ENCODE measurements at places on chromosomes 7 and 10.

DNA sequence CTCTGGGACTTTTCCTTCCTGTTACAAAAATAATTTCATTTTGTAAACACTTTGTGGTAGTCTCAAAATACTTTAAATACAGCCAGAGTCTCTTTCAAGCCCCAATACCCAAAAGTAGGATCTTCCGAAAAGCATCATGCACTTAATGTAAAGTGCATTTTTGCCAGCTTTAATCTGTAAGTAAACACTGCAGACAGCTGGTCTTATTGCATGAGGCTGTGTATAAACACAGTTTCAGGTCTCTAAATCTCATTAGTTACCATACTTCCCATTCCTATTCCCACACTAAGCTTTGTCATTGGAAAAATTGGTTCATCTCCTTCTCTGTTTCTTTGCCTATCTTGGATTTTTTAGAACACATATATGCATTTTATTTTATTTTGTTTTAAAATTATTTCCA is 87.6 kb upstream of the GNAI1 start:
- no peak for DNase-seq

DNA sequence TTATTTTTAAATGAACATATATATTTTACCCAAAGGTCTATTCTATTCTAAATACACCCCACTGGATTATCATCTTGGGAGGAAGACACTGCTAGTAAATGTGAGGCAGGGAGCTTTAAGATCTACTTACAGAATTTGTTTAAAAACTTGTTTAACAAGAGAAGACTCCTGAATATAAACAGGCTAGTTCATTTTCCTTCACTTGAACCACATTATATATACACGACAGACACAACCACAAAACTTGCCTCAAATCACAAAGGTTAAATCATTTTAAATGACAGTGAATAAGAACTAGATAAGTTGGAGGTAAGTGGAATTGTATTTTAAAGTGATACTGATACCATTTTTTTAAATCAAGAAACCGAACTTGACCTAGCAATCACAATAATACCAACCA is 109.2 kb downstream of the ATE1 start:
- DNase-seq = no peak

GRCh38 chr10:35637462-35637861 is 4.6 kb downstream of the FZD8 start:
- no peak for DNase-seq

GRCh38 chr10:50992972-50993766 is 81.1 kb upstream of the PRKG1 start:
- no peak for DNase-seq

- no peak for DNase-seq
These were observed 109.6 kb downstream of the SFMBT2 start for GRCh38 chr10:7301006-7301778.

GRCh38 chr7:24817339-24817738 is 60.1 kb upstream of the GSDME start:
- DNase-seq = no peak

DNA sequence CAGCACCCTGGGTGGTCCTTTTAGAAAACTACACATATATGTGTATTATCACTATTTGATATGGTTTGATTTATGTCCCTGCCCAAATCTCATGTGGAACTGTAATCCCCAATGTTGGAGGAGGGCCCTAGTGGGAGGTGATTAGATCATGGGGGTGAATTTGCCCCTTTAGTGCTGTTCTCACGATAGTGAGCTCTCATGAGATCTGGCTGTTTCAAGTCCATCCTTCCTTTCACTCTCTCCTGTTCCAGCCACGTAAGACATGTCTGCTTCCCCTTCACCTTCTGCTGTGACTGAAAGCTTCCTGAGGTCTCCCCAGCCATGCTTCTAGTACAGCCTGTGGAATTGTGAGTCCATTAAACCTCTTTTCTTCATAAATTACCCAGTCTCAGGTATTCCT is 37.3 kb downstream of the DOCK4 start:
- no peak for DNase-seq

DNA sequence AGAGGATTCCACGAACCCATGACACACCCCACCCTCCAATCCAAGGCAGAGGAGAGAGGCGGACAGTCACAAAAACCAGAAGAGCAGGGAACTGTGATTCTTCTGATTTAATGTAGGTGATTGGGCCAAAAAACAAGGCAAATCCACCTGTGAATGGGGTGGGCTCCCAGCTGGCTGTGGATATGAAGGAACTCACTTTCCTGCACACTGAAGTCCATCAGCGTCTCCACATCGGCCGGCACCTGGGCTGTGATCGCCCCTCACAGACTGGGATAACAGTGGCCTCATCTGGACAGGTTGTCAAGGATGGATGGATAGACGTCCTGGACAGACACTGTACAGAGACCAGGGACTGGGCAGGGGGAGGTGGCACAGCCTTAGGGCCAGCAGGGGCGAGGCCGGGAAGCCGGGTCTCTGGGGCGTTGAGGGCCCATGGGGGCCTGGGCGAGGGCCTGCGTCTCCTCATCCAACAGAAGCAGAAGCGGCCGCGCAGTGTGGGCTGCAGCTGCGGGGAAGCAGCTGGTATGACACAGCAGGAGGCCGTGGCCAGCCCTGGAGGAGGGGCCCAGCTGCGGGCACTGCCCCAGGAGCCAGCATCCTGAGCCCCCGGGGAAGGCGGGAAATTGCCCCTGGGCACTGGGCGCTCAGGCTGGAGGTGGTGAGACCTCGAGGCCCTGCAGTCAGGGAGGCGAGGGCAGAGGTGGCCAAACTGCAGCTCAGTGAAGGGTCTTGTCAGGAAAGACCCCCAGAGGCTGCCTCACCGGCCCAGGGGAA is 54.2 kb downstream of the DIP2C start:
- no peak for DNase-seq

DNA sequence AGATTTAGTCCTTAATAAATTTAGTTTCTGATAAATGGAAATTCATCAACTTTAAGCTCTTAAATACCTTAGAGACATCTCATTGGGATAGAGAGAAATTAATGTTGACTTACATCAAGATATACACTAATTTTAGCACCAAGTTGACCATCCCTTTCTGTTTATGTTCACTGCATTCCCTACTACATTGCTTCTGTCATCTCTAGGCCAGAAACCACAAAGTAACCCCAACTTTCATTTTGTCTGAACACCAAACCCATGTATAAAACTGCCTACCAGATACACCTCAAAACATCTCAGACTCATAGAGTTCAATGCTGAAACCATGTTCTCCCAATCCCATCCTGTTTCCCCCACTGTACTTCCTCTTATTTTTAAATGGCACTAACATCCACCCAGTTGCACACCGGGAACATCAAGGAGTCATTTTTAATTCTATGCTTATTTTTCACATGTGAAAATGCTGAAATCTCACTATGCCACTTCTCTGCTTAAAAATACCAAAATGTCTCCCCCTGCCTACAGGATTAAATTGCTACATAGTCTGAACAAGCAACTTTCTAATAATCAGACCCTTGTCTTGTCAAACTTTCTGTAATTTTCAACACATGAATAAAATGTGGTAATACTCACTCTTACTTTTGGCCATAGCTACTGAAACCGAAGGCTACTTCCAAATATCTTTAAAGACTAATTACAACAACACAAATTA is 201.6 kb downstream of the SEMA3D start:
- no peak for DNase-seq
